ENCODE measurements at places on chromosomes 2 and 18. TPM values are rescaled to one million over a fixed set of nuclear protein-coding genes. Genes with fewer than 3 reads are reported as not detected.

The CHST9 gene
- not detected for total RNA-seq

The ADCYAP1 gene
- not detected for total RNA-seq

The SLC20A1 gene
- total RNA-seq: 53.0 TPM

The COL4A4 gene
- total RNA-seq: 0.16 TPM

The LRATD1 gene
- not detected for total RNA-seq

The ANTXR1 gene
- 31.8 TPM for total RNA-seq

The CAVIN2 gene
- 25.4 TPM for total RNA-seq

The HOXD4 gene
- not detected for total RNA-seq

The ARHGEF33 gene
- 0.43 TPM for total RNA-seq

The EMILIN2 gene
- total RNA-seq: 26.8 TPM

The FHOD3 gene
- total RNA-seq: 4.3 TPM

The PLCL1 gene
- 0.60 TPM for total RNA-seq

The DUSP2 gene
- 0.94 TPM for total RNA-seq

All from bronchial smooth muscle cell (primary cell).